ENCODE measurements at places on chromosomes 5 and 9.

DNA sequence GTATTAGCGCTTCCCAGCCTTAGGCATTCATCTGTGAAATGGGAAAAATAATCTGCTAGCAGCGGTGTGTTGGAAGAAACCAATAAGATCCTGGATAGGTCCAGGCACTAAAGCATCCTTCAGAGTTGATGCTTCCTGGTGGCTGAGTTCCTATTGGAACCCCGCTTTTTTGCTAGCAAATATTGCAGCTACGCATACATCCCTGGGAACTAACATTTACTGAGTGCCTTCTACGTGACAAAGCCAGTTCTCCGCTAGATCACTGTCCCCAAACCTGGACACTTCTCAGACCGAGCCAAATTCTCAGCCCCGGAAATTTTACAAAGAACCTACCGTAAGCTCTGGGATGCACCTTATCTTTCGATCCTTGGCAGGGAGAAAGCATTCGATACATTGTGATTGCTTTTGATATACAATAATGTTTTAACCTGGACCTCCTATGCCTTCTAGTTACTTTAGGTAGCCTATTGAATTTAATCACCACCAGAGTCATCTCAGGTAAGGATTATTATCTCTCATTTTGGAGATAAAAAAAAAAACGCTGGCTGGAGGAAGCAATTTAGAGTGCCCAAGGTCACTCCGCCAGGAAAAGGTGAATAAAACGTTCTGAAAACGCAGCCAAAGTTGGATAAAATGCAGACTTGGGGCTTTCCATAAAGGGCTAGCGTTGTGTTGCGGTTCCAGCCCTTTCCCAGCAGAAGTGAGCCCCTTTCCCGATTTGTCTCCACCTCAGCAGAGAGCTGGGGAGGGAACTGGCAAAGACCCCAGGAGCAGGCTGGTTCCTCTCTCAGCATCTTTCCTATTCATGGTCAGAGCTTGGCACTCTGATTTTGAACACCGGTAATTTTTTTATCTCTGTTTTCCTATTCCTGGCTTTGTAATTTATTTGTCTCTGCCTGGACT is 2.6 kb upstream of the MSX2 start:
- no peak for DNase-seq

DNA sequence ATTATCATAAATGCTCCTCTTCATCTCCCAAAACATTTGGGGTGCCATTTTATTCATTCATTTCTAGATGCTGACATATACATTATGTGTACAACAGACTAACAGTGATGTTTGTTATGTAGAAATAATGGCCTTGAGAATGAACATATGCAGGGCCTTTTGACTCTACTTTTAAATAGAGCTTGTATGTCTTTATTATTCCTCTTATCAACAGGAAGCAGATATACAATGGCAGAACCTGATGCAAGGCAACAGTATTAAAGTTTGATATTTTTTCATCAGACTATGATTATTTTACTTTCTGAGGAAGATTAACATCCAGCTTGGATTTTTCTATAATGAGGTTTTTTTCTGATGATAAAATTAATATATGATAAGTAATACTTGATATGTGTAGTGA is 44.1 kb downstream of the SNX18 start:
- DNase-seq, result no peak

DNA sequence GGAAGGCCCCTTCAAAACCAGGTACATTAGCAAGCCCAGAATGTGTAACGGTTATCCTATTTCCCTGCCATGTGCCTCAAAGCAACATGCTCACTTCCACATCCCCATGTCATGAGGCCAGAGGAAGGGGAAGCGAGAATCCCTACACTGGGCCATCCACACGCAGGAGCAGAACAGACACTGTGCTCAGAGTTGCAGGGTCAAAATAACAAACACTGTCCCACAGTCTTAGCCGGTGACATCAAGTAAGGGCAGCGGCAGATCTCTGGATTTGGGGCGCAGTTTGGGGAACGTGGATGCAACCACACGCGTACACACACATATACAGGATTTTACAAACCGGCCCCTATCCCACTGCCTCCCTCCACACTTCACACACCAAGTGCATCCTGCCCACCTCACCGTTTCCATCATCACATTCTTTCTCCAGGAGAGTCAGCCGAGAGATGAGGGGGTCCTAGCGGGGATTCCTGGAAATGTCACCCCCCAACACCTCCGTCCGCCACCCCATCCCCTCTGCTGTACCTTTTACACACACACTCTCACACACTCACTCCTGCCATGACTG is 776 bp downstream of the APBA1 start:
- no peak for DNase-seq

GRCh38 chr9:7119612-7120011 is 361.8 kb downstream of the KDM4C start:
- DNase-seq, result no peak

DNA sequence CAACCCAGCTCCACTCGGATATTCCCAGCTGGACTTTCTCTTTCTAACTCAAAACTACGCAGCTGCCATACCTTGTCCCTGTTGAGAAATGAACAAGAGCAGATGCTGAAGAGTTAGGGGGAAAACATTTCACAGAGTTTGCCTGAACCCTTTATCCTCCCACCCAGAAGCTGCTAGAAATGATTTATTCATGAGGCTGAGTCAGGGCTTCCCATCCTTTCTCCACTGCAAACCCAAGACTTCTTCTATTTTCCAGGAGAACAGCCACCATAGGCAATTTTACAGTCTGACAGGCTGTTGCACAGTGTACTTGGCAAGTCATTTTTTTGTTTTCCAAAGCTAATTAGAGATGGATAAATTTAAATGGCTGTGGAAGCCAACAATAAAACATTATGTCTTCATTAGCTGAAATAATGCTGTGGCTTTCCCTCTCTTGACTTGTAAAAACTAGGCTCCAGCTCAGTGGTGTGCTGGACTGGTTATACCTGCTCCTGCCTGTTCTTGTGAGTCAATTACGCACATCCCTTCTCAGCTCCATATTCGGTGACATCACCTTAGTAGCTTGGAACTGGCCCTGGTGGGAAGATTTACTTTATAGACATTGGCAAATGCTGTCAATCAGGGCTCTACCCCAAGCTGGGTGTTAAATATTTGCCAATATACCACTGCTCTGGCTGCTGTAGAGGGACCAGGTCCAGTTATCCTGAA is 71.9 kb downstream of the KIF4B start:
- DNase-seq, result no peak

GRCh38 chr9:114652776-114653555 is 4.6 kb downstream of the TEX53 start:
- no peak for DNase-seq

GRCh38 chr9:137547687-137548543 is 2.3 kb downstream of the PNPLA7 start:
- DNase-seq, result no peak

DNA sequence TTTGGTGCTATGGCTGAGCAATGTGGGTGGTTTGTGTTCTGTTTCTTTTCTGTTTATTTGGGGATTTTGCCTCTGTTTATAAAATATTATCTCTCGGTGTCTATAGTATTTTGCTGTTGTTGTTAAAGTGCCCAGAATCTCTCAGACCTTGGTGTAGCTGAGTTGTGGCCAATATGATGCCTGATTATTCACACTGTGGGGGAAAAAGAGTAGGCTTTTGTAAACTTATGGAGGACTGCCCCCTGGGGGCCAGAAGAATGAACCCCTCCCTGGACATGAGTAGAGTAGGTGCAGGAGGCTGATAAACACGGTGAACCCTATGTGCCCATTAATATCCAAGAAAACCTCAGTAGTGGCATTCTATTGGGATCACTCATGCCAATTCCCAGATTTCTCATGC is 49.0 kb upstream of the DPYSL3 start:
- DNase-seq, result no peak

GRCh38 chr9:123928533-123929176 is 1.3 kb downstream of the DENND1A start:
- DNase-seq, result no peak

DNA sequence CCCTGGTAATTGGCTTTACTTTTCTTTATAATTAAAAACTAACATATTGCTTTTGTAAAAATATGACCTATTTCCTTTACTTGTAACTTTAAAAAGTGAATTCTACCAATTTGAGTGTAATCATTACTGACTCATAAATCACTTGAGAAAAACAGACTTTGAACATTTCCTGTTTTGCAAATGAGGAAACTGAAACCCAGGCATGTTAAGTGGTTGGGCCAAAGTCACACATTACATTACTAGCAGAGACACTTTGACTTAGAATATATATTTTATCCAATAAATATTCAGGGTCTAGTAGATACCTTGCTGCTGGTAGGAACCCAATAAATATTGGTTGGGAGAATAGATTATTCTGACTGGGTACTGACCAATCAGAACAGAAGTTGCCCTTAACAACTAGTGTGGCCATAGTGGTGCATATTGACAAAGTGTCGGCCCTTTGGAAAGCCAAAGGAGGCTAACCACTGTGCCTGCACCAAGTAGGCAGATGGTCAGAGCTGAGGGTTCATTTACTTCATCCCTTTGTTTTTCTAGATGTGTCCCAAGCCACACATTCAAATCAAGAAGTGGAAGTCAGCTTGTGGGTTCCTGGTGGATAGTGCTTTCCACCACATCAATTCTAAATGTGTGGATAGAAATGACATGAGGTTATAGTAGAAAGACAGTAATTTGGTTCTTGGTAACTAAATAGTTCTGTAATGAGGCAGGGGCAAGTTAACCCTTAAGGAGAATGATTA is 365.1 kb upstream of the RIOK2 start:
- DNase-seq, result no peak

DNA sequence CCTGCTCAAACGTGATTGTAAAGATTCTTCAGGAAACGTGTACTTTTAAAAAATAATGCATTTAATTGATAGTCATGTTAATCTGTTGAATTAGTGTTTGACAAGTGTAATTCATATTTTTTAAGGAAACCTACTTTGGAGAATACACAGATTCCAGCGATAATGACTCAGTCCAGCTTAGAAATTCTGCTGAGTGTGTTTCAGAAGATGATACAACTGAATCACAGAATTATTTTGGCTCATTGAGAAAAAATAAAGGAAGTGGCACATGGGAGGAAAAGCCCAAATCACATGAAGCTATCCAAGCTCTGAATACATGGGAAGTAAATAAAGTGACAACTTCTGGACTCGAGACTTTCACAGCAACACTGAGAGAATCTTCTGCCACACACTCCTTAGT is 37.8 kb downstream of the ICE1 start:
- DNase-seq, result no peak

DNA sequence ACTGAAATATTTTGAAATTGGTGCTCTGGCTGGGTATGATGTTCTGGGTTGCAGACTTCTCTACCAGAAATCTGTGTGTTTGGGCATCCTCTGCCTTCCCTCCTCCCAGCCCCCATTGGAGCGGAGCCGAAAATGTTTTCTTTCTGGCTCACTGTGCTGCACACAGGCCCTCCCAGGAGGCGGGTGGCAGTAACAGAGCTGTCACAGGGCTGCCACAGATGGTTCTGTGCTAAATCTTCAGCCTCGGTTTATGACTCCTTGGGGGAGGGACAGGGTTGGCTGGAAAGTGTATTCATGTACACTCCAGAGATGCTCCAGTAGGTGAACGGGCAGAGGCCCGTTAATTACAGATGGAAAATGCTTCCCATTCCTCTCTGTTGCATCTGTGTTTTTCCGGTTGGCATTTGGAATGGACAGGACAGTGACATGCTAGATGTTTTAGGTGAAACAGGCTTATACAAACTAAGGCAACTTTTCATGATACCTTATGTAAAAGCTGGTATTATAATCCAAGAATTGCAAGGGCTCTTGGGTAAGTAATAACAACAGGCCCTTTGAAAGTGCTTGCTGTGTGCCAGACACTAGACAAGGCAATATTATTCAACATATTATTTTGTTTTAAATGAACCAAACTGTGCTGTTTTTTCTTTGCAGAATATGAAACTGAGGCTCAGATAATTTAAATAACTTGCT is 180.2 kb downstream of the ADCY2 start:
- no peak for DNase-seq

DNA sequence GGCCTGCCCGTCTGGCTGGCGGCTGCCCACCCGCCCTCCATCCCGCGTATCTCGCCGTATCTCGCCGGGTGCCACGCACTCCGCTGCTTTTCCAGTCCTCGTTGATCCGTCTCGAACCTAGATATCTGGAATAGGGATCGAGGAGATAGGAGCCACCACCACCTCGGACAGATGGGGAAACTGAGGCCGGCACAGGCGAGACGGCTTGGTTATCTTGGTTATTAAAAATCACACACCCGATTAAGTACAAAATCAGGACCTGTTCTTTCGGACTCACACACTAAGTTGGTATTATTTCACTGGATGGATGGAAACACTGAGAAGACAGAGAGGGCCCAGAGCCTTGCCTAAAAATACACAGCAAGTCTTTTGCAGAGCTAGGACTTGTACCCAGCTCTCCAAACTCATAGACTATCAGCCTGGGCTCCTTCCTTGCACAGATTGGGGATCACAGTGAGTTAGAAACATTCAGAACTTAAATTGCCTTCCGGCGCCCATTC is 678 bp downstream of the SLC26A2 start:
- no peak for DNase-seq

- no peak for DNase-seq
These were observed 195.7 kb upstream of the TUT7 start for GRCh38 chr9:86549920-86550319.

GRCh38 chr5:45799388-45799787 is 103.2 kb upstream of the HCN1 start:
- DNase-seq, result no peak

- no peak for DNase-seq
These were observed 303.6 kb upstream of the ZNF608 start for GRCh38 chr5:125049721-125050702.

DNA sequence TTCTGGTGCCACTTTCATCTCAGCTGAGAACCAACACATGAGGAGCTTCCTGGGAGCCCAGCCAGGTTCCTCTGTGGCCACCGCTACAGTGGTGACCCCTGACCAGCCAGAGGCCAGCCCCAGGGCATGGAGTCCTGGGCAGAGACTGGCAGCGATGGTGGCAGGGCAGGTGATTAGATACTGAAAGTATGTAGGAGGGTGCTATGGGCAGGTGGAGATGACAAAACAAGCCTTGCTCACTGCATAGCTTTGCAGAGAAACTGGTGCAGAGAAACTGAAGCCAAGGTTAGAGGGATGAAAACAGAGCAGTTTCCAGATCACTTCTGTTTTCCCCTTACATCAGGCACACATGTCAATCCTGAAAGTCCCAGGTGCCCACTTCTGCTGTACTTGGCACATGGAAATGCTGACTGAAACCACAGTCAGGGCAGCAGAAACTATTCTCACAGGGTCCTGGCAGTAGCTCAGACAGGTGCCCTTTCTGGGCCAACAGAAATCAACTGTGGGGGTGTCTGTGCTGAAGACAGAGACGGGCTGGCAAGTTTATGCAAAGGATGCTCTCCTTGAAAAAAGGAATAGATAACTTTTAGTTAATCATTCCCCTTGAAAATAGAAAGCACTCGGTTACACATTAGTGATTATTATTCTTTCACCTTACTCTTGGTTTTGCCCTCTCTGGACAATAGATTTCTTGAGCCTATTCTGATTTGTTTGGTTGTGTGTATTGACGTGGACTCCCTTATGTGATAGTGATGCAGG is 90.3 kb downstream of the ANKRD55 start:
- DNase-seq, result no peak

DNA sequence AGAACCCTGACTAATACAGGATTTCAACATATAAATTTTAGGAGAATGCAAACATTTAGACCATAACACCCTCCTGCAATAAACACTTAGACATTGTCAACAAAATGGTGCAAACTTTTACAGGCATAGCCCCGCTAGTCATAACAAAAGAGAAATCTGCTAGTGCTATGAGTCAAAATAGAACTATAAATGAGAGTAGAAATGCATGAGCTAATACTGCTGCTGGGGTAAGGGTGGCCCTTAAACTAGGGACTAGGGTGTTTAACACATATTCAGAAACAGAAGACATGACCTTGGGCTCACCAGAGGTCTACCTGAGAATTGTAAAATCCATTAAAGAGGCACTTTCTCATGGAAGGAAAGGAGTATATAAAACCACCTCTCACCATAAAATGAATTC is 131.6 kb downstream of the TLR4 start:
- DNase-seq, result no peak

All from activated T-helper 1 cell treated with anti-CD3 and anti-CD28 coated beads, Interleukin-2, amount 50 U/mL, for 16 hours (primary cell).